Hippocampal formation (tissue), 2 donors: ENCODE measurements at places on chromosomes 7 and 10.

- DNase-seq: no peak
Observed at GRCh38 chr10:13340626-13341376, 7.3 kb downstream of the SEPHS1 start.

GRCh38 chr7:103773726-103774125 lies 215.7 kb downstream of the RELN start:
- no peak for DNase-seq

DNA sequence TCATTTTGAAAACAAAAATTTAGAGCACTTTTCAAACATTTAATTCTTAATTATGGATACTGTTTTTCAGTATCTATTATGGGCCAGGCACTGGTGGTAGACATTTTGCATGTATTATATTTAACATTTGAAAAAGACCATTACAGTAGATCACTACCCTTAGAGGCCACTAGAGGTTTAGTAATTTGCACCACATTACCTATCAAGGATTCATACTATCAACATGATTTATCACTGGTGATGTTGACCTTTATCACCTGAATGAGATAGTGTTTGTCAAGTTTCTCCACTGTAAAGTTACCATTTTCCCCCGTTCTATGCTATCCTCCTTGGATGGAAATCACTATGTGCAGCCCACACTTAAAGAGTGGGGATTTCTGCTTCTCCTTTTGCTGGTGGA lies 4.4 kb upstream of the SNX13 start:
- DNase-seq: no peak

GRCh38 chr10:77264107-77264506 lies 373.5 kb downstream of the KCNMA1 start:
- no peak for DNase-seq

- no peak for DNase-seq
Observed at GRCh38 chr7:117346161-117346560, 23.3 kb upstream of the WNT2 start.

- DNase-seq: no peak
Observed at GRCh38 chr7:5711409-5711808, 70.1 kb downstream of the RNF216 start.

DNA sequence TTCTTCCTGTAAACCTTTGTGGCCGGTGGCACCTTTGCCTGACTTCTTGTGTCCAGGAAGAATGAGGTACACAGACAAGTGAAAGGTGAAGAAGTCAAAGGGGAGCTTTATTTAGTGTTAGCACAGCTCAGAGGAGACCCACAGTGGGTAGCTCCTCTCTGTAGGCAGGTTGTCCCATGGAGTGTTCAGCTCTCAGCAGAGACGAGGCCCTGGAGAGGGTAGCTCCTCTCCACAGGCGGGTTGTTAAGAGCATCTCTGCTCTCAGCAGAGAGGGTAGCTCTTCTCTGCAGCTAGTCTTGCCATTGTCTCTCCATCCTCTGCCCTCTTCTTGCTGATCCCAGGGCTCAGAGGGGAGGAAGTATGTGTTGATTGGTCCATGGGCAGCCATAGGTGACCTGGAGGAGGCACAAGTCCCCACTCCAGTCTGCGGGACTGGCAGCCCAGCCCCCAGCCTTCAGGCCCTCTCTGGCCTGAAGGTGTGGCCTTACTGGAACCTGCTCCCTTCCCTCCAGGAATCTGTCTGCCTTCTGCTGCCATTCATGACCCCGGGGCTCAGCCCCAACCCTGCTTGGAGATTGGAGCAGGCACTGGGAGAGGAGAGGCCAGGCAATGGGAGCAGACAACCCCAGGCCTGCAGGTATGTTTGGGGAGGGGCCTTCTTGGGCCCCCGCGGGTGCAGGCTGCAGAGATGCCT lies 24.5 kb downstream of the HHEX start:
- no peak for DNase-seq
